ENCODE measurements at places on chromosomes 5 and 9.
A peak's percentile ranks its signal among the peaks of the same experiment; 100 is the strongest.

GRCh38 chr5:39186722-39187539 lies 32.4 kb downstream of the FYB1 start:
- no peak for DNase-seq

DNA sequence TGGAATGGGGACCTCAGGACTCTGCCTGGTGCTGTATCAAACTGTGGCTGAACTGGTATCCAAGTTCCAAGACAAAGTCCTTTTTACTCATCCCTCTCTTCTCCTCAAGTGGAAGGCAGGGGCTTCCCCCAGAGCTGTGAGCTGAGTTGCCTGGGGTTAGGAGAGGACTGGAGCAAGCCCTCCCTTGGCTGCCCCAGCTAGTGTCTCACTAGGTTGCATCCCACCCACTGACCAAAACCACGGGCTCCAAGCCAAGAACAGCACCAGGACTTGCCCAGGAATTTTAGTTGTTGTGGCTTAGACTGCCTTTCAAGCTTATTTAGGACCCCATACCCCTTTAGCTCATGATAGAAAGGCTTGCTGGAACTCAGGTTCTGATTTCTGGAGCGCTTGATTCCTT lies 158.7 kb upstream of the TNC start:
- peak; percentile 67 for DNase-seq

GRCh38 chr5:130884023-130884422 lies 281.0 kb downstream of the HINT1 start:
- no peak for DNase-seq

DNA sequence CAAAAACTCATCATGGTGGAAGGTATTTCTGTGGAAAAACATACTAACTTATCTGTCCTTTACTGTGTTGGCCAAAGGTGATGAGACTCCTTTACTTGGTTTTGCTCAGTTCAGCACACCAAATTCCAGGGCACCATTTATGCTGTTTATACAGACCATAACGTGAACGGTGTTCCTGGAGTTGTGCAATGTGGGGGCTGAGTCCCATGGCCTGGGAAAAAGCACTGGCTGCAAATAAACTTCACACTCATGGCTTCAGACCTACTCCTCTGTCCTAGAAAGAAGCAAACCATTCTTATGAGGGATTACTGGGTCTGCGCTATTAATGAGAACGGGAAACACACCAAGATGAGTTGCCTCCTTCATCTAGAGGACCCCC lies 10.4 kb downstream of the FREM1 start:
- DNase-seq, result no peak

DNA sequence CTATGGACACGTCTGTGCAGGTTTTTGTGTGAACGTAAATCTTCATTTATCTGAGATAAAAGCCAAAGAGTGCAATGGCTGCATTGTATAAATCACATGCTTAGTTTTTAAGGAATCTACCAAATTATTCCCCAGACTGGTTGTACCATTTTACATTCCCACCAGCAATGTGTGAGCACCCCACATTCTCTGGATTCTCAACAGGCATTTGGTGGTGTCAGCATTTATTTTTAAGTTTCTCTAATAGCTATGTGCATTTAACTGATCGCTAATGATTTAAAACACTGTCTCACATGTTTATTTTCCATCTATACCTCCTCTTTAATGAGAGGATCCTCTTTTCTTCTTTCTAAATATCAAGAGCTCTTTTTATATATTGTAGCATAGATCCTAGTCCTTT lies 13.9 kb upstream of the ANKRD18A start:
- no peak for DNase-seq

DNA sequence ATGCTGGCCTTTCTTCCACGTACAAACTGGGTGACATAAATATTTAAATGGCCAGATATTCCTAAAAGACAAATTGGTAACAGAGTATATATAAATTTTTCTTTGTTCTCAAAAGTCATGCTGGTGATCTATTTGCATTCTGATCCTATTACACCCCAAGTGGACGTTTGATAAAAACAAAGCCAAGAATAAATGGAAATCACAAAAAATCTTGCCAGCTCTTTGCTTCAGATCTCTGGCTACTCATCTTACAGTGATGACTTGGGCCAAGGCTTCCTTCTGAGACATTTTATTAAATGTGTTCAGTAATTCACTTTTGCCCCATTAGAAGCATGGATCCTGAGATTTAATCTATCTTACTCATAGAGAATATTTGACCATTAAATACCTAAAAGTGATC lies 444.3 kb upstream of the PIK3R1 start:
- DNase-seq, result no peak

DNA sequence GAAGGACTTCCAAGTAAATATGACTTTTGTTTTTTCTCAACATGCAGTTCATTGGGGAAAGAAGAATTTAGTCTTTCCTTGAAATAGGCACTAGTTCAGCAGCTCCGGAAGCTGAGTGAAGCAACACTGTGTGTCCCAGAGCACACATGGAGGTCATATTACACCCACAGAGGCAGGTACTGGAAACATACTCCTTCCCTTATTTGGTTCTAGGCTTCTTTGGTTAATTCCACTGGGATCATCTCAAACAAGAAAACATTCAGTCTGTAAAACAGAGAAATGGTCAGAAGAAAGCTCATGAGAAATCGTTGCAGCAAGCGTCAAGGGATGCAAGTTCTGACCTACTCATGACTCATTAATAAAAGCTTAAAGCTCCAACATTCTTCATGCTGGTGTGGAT lies 175.1 kb upstream of the PCSK5 start:
- DNase-seq, result no peak

DNA sequence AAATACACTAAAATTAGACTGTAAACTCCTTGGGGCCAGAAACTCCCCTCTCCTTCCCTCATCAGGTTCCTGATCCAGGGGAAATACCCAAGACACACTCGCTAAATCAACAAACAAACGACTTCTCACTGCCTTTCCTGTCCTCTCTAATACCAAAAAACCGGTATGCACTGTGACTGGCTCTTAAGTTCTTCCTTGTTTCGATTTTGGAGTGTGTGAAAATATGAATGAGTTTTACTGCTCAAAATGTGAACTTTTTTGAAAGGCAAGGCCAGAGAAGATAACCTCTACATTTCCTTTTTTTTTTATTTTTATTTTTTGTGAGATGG lies 81.1 kb upstream of the EPB41L4B start:
- peak; percentile 2 for DNase-seq

- DNase-seq, result peak; percentile 4
Observed at GRCh38 chr5:102863764-102864560, 108.9 kb downstream of the PAM start.

DNA sequence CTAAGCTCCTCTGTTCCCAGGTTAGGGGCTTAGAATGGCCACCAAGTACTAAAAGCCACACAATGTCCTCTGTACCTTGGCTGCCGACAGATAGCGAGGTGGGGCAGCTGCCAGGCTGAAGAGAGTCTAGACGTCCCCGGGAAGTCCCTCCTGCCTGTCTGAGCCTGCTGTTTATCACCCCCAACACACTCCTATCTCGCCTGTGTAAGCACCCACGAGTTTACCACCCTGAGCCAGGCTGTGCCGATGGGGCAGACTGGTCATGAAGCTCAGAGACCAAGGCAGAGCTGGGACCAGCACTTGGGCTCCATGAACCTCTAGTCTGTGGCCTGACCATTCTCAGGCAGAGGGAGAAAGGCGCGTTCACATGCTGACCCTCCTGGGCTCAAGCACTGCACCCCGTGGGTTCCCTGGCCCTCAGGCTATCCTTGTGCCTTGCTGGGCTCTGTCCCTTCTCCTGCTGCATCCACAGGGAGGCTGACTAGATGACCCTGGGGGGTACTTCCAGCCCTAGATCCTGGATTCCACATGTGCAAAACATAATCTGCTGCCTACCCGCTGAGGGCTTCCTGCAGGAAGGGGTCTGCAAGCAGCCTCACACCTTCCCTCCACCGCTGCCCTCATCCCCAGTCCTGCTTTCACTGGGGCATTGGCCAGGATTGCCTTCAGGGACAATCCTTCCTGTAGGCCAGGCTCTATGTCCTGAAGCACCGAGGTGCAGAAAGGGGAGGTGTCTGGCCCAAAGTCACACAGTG lies 18.6 kb upstream of the SLC25A51 start:
- no peak for DNase-seq

GRCh38 chr5:9392625-9393024 lies 153.2 kb downstream of the SEMA5A start:
- no peak for DNase-seq

DNA sequence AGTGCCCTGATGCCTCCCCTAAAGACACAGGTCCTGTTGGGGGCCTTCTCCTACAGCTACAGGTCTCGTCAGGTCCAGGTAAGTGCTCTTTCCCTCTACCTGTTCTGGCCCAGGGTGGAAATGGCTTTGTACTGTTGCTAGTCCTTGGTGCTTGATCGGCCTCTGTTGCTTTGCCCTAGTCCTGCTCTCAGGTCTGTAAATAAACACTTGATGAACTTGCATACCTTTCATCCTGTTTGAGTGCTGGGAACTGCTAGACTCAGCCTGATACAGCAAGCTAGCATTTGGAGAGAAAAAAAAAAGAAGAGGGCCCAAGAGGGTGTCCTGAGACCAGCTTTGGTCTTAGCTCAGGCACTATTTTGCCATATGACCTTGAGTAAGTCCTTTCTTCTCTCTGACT lies 21.8 kb upstream of the ZNF618 start:
- no peak for DNase-seq

DNA sequence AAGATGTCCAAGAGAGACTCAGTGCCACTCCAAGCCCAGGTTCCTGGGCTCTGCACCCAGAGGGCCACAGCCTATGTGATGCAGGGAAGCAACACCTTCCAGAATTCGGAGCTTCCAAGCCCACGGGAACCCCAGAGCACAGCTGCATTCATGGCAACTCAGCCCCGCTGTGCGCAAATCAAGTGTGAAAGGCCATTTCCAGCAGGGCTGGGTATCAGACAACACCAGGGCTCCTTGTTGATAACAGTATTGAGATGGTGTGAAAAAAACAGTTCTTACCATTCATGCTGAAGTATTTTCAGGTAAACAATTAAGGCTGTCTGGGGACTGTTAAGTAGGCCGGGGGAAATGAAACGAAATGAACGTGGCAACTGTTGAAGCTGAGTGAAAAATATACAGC lies 10.1 kb downstream of the ROR2 start:
- no peak for DNase-seq

- peak; percentile 91 for DNase-seq
Observed at GRCh38 chr5:73321757-73322436, 126.7 kb downstream of the FOXD1 start.

DNA sequence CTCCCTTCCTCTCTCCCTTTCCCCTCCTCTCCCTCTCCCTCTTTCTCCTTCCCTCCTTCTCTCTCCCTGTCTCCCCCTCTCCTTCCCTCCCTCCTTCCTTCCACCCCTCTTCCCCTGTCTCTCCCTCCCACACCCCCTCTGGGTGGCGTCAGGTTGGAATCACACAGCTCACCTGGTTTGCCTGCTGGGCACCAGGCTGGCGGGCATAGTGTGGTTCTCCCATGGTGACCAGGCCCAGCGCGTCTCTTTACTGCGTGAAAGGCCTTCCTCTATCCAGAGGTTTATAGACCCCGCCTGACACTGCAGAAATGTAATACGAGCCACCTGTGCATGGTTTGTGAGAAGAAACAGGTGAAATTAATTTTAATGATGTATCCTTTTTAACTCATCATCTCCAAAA lies 76.2 kb downstream of the MRPL36 start:
- DNase-seq, result no peak

DNA sequence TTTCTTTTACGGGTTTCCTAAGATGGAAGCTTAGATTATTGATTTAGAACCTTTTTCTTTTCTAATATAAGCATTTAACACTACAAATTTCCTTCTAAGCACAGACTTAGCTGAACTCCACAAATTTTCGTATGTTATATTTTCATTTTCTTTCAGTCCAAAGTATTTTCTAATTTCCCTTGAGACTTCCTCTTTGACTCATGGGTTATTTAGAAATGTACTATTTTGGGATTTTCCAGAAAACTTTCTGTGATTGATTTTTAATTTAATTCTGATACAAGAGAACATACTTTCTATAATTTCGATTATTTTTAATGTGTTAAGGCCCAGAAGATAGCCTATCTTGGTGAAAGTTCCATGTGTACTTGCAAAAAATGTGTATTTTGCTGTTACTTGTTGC lies 19.7 kb upstream of the TBCA start:
- DNase-seq, result no peak

- peak; percentile 95 for DNase-seq
Observed at GRCh38 chr9:115006660-115007059, 76.3 kb upstream of the TNFSF8 start.

- DNase-seq, result peak; percentile 78
Observed at GRCh38 chr9:32502464-32502863, 23.5 kb downstream of the RIGI start.

DNA sequence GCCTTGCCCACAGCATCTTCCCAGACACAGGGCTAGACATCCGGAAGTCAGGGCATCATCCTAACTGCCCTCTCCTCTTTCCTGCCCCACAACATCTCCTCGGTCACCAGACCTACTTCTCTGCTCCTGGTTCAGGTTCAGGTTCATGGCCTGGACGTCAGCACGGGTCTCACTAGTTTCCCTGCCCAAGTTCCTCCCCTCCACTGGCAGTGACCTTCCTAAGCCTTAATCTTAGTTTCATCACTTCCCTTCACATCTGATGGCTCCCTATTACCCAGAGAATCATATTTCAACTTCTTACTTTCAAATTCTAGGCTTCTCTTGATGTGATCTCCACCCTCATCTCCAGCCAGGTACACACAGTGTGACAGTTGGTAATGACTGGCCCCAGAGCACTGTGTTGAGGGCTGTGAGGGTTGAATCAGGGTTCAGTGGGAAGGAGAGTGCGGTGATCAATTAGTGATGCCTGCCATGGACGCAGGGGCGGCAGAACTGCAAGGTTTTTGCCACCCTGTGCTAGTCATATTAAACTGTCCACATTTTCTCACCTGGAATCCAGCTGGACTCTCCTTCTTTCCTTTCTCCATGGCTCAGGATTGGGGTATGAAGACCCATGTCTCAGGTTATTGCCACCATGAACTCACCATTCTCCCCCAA lies 34.3 kb upstream of the CRB2 start:
- DNase-seq, result no peak

- DNase-seq, result peak; percentile 95
Observed at GRCh38 chr5:76372323-76373054, 30.6 kb upstream of the IQGAP2 start.

DNA sequence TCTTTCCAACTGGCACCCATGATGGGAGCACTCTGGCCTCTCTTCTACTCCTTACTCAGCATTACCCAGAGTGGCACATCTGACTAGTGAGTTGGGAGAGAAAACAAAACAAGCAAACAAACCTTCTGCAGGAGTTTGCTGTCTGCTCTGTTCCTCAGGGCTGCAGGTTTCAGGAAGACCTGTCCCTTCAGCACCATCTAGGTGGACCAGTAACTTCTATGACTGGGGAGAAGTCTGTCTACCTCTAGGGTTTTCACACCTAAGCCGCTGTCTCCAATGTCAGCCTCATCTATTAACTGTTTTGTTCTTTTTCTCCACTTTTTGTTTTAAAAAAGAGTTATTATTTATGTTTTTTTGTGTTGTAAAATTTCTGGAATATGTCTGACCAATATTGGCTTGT lies 58.7 kb downstream of the RAB3C start:
- DNase-seq, result no peak

All from EH (cell line).